ENCODE measurements at places on chromosomes 13 and 19. TPM values are rescaled to one million over a fixed set of nuclear protein-coding genes. Genes with fewer than 3 reads are reported as not detected.

Gene GPR183
- 3.0 TPM for total RNA-seq

GRCh38 chr19:43626838-43627237 is 7.4 kb upstream of the ZNF428 start:
- DNase-seq: no peak

- no peak for DNase-seq
Observed at GRCh38 chr13:40172149-40172591, 494.3 kb downstream of the FOXO1 start.

DNA sequence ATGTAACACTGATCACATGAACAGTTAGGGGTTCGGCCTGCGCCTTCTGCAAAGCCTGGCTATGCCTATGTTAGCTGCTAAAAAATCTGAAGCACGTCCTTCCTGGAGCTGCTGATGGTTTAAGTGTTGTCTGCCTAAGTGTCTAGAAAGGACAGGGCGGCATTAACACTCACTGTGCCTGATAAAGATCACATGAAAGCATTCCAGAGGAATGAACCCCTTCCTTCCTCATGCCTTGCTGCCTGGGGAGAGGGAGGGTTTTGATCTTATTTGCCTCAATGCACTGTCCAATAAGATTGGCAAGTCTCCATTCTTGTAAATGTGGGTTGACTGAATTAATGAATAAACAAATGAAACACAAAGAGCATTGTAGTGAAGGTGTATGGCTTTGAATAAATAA is 5.2 kb downstream of the DOCK9 start:
- DNase-seq: no peak

Gene MAG
- total RNA-seq: not detected

DNA sequence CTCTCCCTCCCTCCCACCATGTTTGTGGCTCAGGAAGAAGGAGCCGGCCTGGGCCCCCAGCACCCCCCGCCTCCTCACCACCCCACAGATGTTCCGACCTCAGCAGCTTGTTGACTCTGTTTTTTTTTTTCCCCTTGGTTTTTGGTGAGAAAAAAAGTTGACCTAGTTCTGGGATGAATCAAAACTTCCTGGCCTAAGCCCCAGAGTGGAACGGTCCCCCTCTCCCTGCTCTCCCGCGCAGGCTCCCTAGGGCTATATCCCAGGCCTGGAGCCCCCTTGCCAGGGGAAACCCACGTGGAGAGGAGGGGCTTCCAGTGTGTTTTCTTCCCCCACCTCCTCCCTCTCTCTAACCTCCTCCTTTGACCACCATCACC is 4.0 kb downstream of the COL5A3 start:
- peak; percentile 36 for DNase-seq

Gene CEACAM5
- 1,964 TPM for total RNA-seq

GRCh38 chr19:898663-899062 is 5.4 kb downstream of the RNU6-9 start:
- no peak for DNase-seq

GRCh38 chr13:66657165-66657881 is 572.8 kb downstream of the PCDH9 start:
- DNase-seq: no peak

Gene KLK14
- not detected for total RNA-seq

DNA sequence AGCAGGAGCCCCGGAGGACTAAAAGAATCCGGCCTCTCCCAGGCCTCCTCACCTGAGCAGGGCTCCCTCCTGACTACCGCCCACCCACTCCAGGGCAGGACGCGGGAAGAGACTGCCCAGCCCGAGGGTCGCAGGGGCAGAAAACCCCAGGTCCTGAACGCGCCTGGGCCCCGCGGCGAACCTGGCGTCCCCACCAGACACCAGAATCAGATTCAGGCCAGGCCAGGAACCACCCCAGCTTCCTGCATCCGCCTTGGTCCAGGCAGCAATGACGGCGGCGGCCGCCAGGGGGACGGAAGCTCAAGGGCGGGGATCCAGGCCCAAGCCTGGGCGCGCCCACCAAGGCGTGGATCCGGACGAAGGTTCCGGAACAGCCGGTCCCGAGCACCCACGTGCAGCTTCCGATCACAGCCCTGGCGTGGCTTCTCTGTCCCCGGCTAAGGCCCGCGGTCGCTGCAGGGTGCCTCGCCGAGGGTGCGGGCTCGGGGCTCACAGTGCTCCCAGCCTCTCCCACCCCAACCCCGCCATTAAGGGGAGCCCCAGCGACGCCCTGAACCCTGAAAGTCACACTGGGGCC is 3.6 kb downstream of the LGALS7 start:
- DNase-seq: peak; percentile 94

GRCh38 chr13:33057019-33057780 is 41.0 kb downstream of the KL start:
- no peak for DNase-seq

DNA sequence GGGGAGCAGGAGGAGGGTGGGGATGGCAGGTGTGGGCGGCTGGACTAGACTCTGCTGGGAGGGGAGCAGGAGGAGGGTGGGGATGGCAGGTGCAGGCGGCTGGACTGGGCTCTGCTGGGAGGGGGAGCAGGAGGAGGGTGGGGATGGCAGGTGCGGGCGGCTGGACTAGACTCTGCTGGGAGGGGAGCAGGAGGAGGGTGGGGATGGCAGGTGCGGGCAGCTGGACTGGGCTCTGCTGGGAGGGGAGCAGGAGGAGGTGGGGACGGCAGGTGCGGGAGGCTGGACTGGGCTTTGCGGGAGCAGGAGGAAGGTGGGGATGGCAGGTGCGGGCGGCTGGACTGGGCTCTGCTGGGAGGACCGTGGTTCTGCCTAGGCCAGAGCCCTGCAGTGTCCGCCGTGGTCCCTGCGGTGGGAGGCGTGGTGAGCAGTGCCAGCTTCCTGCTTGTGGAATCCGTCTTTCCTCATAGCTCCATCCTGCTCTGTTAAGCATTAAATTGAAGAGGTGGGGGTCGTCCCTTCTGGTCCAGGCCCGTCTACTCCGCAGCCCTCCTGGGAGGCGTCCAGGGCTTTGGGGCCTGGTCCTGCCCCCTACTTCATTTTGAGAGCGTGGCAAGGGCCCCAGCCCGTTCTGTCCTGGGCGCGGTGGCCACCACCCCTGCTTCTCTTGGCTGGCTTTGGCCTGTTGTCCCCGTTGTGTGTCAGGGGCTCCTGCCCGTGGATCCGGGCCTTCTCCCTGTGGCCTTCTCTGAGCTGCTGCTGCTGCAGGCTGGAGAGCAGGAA is 4.7 kb downstream of the SPPL2B start:
- peak; percentile 64 for DNase-seq

- no peak for DNase-seq
Observed at GRCh38 chr13:93848247-93848646, 621.6 kb downstream of the GPC6 start.

Gene TNFSF11
- total RNA-seq: 0.79 TPM

Gene KLK2
- not detected for total RNA-seq

Gene TGFBR3L
- total RNA-seq: not detected

DNA sequence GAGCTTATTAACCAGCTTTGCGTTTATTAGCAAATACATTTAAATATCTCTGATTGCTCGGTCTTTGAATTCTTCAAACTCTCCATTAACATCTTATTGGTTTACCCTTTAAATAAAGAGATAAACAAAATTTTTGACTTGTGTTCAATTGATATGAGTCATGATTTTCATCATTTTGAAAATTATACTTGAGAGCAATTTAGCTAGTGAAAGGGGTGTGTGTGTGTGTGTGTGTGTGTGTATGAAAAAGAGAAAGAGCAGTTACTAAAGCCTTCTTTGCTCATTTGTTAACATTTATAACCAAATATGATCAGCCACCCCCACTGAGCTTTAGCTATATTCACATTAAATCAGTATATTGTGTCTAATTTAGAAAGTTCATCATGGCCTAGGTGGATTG is 48.3 kb upstream of the FAM216B start:
- no peak for DNase-seq

GRCh38 chr19:32708457-32708856 is 11.1 kb upstream of the TDRD12 start:
- DNase-seq: no peak

- no peak for DNase-seq
Observed at GRCh38 chr13:109521719-109522118, 264.7 kb downstream of the IRS2 start.

Gene SMIM24
- total RNA-seq: 71.1 TPM

Gene ZNF223
- 2.2 TPM for total RNA-seq

Gene DNAAF3
- not detected for total RNA-seq

Gene SYCN
- total RNA-seq: not detected

Gene KLF12
- total RNA-seq: 10.5 TPM

- no peak for DNase-seq
Observed at GRCh38 chr13:68692049-68692448, 1415.6 kb upstream of the ATXN8OS start.

GRCh38 chr13:64369121-64369520 is 2861.0 kb downstream of the PCDH9 start:
- no peak for DNase-seq

Gene NLRP7
- not detected for total RNA-seq

GRCh38 chr19:6599866-6600454 is 9.0 kb upstream of the CD70 start:
- no peak for DNase-seq

Gene PCDH20
- total RNA-seq: not detected

DNA sequence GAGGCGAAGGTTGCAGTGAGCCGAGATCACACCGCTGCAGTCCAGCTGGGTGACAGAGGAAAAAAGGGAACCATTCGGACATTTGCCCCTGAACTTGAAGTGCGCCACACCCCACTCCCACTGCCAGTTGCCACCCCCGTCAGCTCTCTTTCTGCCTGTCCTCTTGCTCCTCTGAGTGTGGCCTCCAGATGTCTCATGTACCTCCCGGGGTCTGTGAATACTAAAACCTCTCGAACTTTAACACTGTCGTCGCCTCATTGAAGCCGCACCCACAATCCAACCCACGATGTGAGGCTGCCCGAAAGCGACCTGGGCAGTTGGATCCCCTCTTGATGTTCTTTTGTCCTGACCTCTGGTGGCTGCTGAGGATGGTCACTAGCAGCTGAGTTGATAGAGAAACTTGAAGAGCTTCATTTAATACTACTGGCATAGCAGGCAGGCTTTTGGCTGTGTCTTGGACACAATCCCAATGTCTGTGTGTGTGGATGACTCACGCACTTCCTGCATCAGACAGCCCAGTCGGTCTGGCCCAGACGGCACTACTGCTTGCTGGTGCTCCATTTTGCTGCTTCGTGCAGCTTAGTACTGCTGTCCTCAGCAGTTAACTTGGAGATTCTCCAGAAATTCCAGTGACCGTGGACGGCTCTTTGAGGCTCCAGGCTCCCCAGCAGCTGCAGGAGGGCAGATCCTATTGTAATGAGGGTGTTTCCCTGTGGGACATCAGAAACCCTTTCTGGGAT is 4.2 kb downstream of the FPR3 start:
- DNase-seq: peak; percentile 58

DNA sequence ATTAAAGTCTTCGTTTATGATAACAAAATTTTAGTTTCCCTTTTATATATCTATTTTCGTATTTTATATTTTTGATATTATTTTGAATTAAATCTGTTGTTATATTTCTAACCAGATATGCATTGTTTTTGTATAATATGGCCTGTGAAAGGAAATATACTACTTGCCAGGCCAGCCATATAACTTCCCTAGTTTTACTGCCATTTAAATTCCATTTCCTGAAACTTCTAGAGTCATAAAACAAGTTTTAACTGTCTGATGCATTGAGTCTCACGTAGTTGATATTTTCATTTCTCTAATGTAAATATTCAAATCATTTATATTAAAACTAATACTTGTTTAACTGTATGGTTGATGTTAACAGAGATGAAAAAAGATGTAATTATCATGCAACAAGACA is 13.5 kb downstream of the ESD start:
- DNase-seq: no peak

DNA sequence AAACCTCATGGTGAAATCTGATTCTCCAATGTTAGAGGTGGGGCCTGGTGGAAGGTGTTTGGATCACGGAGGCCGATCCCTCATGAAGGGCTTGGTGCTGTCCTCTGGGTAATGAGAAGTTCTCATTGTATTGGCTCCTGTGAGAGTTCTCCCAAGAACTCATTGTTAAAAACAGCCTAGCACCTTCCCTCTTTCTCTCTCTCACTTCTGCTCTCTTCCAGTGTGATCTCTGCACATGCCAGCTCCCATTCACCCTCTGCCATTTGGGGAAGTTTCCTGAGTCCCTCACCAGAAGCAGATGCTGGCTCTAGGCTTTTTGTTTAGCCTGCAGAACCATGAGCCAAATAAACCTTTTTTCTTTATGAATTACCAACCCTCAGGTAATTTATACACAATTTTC is 3.1 kb upstream of the SUCLA2 start:
- no peak for DNase-seq

Gene FXYD3
- total RNA-seq: 4,641 TPM

Gene COX7A1
- 11.7 TPM for total RNA-seq

- DNase-seq: peak; percentile 85
Observed at GRCh38 chr13:29595380-29596063, at the start of gene SLC7A1. SLC7A1 (minus strand) TSS chr13:29595688; CDS start chr13:29536188, 59,500 bp downstream.

DNA sequence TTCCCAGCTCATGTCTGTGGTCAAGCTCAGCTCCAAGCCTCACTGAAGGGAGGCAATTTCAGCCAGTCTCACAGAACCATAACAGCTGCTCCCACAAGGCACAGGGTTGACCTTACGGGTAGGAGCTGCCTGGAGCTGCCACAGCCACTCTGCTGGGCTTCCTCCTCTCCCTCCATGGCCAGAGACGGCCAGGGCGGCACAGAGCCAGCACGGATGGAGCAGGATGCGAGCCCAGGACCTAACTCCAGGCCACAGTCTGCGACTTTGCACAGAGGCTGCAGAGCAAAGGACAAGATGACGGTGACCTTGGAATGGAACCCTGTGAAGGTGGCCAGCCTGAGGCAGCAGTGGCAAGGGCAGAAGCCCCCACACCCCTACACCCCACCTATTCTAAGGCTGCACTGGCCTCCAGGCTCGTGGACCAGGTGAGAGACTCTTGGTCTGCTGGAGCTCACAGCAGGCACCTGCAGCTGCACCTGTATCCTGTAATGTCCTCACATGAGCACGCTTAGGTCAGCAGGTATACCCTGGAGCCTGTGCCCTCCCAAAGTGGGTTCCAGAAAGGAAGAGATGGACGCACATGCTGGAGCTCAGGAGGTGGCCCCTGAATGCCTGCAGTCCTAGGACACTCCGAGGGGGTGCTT is 29.6 kb downstream of the ADPRHL1 start:
- DNase-seq: no peak

DNA sequence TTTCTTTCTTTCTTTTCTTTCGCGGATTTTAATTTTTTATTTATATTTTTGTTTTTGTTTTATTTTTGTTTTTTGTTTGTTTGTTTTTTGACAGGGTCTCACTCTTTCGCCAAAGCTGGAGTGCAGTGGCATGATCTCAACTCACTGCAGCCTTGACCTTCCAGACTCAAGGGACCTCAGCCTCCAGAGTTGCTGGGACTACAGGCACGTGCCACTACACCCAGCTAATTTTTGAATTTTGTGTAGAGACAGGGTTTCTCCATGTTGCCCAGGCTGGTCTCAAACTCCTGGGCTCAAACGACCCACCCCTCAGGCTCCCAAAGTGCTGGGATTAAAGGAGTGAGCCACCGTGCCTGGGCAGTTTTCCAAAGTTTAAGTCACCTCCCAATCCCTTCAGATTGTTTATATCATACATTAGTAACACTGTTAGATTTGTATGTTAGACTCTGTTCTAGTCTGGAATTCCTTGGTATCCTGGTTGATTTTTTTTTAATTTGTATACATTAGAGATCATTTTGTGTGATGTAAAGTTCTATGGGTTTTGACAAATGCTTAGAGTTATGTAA is 597.3 kb downstream of the DCT start:
- DNase-seq: no peak

Measured in transverse colon (tissue), 4 donors.